ENCODE measurements at places on chromosomes 13 and 19.

- no peak for DNase-seq
Observed at GRCh38 chr13:88648598-88649373, 977.6 kb downstream of the SLITRK5 start.

DNA sequence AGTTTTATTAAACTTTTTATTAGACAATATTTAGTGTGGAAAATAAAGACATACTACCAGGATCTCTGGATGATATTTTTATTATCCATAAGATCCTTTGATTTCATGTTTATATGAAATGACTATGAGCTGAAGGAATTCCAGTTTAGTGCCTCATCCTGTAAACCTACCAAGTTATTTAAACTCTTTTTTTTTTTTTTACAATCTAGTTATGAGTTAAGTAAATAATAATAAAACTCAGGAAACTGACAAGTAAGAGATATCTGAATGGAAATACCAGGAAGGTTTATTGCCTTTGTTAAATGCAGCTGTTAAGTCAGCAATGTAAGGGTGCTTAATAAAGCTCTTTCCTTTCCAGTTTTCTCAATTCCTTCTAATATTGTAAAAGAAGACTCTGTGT, 53.9 kb downstream of the RXFP2 start:
- DNase-seq: no peak

GRCh38 chr19:15045506-15045905, 3.8 kb upstream of the CASP14 start:
- no peak for DNase-seq

DNA sequence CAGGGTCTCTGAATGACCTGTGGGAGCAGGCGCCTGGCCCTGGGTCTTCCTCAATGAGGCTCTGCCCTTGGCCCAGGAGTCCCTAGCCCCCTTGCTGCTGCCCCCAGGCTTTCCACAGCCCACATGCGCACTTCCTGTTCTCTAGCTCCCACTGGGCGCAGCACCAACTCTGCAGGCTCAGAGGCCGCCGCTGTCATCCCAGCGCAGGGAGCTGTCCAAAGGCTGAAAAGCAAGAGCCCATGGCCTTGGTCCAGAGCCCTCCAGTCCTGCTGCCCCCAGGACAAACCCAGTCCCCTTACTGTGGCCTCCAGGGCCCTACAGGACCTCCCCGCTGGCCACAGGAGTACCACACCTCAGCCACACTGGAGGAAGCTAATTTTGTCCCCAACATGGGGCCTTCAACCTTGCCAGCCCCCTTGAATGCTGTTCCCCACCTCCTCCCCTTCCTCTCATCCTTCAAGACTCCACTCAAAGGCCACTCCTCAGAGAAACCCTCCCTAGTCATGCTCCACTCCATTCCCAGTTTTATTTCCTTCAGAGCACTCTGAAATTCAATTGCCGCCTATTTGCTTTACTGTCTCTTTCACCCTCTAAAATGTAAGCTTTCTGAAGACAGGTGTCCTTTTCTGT, 8.0 kb upstream of the POU2F2 start:
- no peak for DNase-seq

- no peak for DNase-seq
Observed at GRCh38 chr13:80830431-80830830, 489.5 kb upstream of the SPRY2 start.

DNA sequence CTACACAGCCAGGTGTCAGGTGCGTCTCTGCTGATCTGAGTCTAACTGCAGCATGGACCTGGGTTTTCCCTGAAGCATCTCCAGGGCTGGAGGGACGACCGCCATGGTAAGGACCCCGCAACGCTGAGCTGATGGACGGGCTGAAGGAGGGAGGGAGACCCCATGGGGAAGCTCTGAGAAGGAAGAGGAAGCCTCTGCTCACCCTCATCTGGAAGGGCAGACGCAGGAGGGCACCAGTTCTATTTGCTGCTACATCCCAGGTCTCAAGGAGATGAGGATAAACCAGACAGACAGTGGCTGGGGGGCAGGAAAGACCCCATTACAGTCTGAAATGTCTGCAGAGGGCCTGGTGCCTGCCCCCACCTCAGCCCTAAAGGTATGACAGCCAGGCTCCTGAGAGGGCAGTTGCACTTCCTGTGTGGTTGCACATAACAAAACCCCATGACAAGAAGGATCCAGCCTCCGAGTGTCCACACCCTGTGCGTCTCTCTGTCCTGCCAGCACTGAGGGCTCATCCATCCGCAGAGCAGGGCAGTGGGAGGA, at the start of gene LILRA2:
Gene LILRA2 (plus strand): TSS at position 461 of the 543 bp plus-strand sequence. CDS start 89 bp downstream, outside the sequence.
- DNase-seq: no peak

GRCh38 chr13:106533101-106533942, 2.1 kb downstream of the EFNB2 start:
- no peak for DNase-seq

DNA sequence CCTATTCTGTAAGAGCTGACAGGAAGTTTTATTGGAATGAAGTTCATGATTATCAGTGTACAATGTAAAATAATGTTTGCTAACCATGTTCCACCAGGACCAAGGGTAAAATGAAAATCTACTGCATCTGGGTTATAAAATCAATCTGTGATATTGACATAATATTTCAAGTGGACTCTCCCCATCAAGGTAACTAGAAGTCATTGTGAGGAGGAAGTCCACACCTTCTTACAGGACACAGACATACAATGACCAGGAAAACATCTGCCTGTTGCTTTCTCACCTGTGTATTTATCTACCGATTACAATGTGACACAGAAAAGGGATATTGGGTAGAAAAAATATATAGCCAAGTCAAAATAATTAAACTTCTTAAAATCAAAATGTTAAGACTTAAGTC, 140.7 kb upstream of the RFC3 start:
- DNase-seq: no peak

DNA sequence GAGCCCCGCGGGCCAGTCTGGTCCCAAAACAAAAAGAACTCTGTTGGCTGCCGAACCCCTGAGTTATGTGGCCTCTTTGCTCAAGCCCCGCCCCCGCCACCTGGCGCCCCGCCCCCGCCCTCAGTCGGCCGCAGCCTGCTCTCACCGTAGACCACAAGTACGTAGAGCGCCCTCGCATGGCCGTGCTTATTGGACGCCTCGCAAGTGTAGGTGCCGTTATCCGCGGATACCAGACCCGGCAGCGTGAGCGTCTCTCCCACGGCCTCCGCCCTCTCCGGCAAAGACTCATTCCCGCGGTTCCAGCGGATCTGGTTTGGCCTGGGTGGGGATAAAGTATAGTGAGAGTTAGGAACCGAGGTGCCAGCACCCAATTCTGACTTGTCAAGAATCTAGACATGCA, 5.5 kb upstream of the ZNF428 start:
- peak; percentile 78 for DNase-seq

DNA sequence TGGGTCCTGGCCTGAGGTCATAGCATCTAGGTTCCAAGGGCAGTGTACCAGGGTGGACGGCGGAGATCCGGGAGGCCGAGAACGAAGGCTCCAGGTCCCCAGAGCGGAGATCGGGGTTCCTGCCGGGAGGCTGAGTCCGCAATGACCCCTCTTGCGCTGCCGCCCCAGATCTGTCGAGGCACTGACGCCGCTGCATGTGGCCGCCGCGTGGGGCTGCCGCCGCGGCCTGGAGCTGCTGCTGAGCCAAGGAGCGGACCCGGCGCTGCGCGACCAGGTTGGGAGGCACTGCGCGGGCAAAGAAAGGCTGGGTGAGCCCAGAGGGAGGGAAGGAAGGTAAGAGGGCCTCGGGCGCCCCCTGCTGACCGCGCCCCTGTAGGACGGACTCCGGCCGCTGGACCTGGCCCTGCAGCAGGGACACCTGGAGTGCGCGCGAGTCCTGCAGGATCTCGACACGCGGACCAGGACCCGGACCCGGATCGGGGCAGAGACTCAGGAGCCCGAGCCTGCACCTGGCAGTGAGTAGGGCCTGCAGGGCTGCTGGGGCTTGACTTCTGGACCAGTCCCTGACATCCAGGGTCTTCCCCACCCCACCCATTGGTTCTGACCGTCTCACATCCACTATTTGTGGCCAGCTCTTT, 906 bp downstream of the ANKLE1 start:
- DNase-seq: peak; percentile 63

DNA sequence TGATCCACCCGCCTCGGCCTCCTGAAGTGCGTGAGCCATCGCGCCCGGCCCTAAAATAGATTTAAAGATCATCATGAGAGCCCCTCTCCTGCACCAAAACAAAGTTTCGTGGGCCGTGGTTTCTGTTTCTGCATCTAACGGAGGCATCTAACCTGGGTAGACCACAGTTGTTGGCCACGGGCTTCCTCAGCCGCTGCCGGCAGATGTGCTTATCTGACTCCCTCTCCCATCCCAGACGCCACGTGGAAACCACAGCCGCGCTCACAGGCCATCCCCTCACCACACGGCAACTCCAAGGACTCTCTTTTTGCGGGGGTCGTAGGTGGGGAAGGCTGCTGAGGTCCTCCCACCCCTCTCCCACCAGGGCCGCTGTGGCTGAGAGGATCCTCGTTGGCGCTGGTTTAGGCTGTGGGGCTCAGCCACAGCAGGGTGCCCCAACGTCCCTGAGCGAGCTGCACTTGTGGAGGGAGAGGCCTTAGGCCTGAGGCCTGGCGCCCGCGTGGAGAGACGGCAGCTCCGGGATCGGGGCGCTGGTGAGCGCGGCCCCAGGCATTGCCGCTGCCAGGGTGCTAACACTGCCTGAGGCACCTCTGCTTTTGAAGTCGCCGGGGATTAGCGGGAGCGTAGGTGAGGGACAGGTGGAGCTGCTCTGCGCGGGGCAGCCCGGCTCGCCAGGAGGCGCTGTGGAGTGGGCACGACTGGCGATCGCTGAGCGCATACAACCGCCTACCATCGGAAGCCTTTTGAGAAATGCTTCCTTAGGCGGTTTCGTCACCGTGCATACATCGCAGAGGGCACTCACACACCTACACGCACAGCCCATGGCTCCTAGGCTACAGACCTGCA, 8.9 kb downstream of the ZSCAN1 start:
- DNase-seq: no peak

GRCh38 chr19:5881543-5882299, 11.4 kb upstream of the FUT5 start:
- DNase-seq: no peak

- peak; percentile 69 for DNase-seq
Observed at GRCh38 chr19:49983645-49984229, 22.8 kb upstream of the SIGLEC11 start.

- DNase-seq: no peak
Observed at GRCh38 chr19:46634656-46635218, 1.3 kb downstream of the GNG8 start.

DNA sequence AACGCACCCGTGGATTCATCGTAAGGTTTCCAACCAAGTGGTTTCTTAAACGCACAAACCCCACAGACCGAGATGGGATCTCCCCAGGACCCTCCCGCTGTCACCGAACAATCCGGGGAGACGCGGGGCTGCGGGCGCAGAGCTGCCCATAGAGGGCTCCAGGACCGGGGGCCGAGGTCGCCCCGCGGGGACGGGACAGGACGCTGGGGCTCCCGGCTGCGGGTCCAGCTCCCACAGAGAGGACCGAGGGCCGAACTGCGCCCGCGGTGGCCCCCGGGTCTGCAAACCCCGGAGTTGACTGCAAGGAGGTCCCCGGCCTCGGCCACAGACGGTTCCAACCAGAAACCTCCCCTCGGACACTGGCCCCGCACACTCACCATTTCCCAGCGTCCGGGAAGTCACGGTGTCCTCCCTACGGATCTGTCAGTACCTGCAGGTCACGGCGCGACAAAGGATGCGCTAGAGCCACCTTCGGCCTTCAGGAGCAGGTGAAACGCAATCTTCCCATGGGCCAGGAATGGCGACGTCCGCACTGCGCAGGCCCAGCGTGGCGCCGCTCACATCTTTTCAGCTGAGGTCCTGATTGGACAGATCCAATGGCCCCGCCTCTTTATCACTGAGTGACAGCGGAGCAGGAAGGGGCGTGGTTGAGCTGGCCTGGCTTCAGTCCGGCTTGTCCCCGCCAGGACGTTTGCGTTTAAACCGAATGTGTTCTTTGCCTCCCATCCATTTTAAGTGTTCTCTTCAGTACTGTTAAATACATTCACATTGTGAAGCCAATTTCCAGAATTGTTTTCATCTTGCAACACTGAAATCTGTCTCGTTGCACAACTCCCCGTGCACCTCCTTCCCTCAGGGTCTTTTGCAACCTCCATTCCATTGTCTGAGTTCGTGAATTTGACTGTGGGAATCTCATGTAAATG, at the start of gene ZNF14:
Gene ZNF14 (minus strand): TSS at position 534 of the 923 bp plus-strand sequence. CDS start 154 bp downstream, at position 380.
- DNase-seq: peak; percentile 86

DNA sequence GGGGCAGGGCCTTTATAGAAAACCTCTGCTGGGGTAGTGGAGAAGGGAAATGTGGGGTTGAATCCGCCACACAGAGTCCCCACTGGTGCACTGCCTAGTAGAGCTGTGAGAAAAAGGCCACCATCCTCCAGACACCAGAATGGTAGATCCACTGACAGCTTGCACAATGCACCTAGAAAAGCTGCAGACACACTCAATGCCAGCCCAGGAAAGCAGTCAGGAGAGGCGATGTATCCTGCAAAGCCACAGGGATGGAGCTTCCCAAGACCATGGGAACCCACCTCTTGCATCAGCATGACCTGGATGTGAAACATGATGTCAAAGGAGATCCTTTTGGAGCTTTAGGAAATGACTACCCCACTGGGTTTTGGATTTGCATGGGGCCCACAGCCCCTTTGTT, 958.0 kb upstream of the MIR17HG start:
- no peak for DNase-seq

DNA sequence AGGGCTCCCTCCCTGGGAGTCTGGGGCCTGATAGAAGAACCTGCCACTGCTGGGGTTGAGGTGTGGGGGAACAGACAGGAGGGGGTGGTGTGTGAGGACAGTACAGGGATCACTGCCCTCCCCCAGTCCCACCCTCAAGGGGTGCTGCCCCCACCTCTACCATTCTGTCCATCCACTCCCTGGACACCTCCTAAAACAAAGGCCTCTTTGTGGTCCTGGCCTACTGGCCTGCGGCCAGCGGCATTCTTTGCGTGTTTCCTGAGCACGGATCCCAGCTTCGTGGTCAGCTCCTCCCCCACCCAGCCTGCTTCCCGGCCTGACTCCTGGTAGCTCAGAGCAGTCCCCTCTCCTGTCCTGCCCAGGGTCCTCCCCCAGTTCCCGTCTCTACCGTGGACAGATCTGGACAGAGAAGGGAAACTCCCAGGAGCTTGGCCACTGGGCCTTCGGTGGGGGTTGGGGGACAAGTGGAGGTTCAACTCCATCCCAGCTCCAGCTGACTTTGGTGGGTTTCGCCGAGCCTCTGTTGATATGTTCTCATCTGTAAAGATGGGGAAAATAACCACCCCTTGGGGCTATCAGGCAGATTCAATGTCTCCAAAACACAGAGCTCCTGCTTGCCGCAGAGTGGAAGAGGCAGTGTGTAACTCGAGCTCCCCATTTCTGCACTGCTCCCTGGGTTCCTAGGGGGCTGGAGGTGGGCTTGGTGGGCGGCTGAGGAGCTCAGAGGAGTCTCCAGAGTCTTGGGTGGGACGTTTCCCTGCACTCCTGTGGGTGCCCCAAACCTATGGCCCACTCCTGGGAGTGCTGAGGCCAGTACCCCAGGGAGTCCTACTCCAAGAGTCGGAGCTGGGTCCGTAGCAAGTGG, 48.7 kb downstream of the LYL1 start:
- no peak for DNase-seq

GRCh38 chr13:86681223-86681622, 882.0 kb upstream of the SLITRK6 start:
- DNase-seq: no peak
